ENCODE measurements at places on chromosomes 12 and 14.

DNA sequence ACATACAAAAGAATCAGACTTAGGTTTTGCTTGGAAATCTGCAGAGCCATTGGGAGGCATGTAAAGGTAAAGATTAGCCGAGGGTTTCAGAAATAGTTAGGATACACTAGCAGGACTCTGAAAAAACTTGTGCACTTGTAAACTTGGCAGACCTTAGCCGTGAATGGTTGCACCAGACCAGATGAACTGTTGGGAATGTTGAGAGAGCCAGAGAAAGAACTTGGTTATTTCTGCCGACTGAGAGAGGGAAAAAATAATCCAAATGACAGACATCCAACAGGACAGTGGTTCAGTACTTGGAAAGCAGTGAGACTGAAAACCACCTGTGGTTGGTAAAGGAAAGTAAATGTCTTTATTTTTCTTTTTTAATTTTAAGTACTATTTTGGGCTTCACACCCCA lies 222.5 kb upstream of the DDHD1 start:
- DNase-seq, result no peak

- DNase-seq, result no peak
These were observed 35.3 kb upstream of the PLEKHD1 start for GRCh38 chr14:69449216-69449615.

- no peak for DNase-seq
These were observed 9.7 kb downstream of the SLC25A47 start for GRCh38 chr14:100332797-100333196.

DNA sequence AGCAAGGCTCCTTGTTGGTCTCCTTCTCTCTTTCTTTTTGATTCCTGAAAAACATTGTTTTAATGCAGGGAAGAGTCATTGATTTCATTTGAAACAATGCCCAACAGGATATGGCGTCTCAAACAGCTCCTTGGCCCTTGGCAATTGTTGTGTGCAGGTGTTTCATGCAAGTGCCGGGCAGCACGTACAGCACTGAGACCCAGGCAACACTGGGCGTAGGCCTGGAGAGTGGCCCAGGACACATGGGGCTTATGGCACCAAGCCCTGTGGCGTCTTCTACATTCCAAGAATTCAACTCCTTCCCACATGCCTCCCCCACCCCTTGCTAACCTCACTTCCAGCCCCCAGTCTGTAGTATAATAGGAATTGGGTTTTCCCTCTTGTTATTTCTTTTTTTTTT lies 230.4 kb downstream of the SPTSSA start:
- no peak for DNase-seq

GRCh38 chr12:93322784-93323183 lies 54.9 kb upstream of the NUDT4 start:
- DNase-seq, result no peak
